ENCODE measurements at places on chromosomes 5 and 9.

- no peak for DNase-seq
These were observed 1.3 kb downstream of the PTRH1 start for GRCh38 chr9:127714020-127714750.

DNA sequence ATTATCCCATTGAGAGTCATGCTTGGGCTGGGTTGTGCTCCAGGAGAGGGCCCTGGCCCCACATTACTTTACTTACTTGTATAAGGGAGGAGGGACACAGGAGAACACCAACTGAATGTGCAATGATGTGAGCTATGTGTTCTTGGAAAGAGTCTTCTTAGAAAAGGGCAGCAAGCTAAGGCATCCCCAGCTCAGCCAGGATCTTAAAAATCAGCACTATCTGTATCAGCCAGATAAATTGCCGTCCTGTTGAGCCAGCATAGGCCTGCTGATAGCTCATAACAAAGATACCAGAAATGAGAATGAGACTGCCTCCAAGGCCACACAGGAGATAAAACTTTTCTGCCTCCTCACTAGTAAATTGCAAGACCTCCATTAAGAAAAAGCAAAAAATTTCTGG is 357.5 kb downstream of the CAAP1 start:
- no peak for DNase-seq

DNA sequence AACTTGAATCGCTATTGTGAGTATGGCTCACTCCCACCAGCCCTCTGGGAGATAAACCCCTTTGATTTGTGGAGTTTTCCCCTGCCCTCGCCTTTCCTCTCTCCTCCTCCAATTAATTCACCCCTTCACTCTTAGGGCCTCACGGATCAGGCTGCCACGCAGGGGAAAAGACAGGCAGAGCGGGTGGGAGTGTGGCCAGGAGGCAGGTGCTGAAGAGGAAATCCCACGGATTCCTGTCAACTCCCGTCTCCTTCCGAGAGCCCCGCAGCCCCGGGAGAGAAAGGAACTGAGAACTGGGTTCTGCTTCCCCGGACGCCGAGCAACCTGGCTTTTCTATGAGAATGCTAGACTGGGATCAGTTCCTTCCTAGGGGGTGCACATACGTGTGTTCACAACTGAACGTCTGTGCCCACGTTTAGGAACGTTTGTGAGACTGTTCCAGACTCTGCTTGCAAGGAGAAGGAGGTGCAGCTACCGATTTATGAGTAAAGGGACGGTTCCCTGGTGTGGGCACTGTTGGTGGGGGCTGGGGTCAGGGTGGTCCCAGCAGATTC is 314.5 kb upstream of the TLE4 start:
- DNase-seq, result no peak

- DNase-seq, result no peak
These were observed 283.6 kb downstream of the TMEM232 start for GRCh38 chr5:110442856-110443255.

DNA sequence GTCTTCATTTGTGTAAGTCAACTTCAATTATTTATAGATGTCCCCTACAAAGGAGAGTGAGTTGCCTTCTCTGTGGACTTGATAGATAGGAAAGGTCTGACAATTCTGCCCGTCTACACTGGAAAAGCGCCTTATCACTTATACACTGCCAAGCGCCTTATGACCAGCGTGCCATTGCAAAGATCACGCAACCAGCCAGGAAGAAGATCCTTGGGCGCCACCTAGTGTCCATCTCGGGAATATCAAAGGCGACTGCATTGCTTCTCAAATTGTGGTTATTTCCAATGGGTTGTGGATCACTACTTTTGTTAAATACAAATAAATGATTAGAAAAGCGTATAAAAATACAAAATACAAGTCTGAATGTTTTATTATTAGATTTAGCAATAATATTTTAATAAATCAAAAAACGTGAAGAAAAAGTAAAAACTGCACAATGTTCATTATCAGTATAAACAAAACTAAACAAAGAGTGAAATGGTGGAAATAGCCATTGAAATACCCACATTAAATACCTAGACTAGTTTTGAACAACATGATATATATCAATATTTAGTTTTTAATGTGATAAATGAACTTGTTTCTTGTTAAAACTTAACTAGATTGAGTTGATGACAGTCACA is 27.8 kb downstream of the SUB1 start:
- DNase-seq, result peak; percentile 86

DNA sequence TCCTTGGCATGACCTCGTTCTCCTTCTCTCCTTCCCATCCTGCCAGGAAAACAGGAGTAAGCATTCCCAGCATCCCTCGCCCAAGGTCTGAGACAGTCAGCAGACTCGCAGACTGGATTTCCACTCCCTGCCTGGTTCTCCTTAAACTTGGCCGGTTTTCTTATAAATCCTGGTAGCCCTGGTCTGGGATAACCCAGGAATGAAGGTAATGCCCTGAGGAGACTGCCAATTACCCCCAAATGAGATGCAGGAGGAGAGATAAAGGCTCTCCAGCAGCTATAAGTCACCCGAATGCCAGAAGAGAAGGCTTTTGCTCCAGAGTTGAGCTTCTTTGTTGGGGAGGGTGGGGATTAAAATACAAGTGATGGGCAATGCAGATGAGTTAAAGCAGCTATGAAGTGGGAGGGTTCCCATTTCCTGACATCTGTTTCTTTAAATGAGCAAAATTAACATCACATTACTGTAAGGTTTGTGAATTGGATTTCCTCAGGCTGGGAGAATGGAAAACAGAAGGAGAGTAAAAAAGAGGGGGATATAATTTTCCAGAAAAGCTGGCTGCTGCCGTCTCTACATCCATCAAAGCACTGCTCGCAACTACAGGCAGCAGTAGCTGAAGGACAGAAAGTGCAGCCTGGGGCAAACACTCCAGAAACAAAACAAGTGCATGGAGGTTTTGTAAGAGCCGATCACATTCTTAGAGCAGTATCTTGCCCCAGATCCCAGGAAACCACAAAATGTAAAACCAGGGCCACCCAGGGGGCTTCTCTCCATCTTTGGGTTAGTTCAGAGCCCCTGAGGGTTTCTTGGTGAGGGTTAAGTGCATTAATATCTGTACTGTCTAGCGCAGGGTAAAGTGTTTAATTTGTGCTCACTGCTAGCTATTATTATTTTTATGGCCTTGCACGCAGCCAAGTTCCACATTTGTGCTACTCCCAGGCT is 177.6 kb upstream of the PANK3 start:
- DNase-seq, result no peak

DNA sequence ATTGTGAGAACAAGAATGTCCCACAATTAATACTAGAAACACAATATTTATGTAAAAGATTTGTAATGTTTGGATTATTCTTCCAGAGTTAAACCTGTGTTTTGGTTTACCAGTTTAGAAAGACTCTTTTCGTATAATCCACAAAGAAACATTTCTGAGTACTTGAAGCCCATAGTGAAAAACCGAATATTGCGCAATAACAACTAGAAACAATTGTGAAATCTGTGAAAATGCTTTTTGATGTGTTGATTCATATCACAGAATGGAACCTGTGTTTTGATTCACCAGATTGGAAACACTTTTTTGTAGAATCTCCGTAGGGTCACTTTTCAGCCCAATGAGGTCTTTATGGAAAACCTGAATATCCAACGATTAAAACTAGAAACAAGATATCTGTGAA is 386.2 kb downstream of the PRDM9 start:
- DNase-seq, result no peak

DNA sequence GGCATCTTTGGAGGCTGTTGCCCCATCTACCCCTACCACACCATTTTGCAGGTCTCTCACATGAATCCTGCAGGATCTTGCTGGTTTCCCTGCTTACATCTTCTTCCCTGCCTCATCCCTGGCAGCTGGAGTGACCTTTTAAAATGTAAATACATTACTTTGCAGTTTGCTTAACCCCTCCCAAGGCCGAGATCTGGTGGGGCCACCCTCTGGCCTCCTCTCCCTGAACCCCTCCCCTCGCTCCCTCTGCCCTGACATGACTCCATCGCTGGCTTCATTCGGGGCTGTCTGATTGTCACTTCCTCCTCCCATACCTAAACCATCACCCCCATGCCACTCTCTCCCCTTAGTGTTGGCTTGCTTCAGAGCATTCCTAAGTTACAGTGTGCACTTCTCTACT is 12.6 kb upstream of the PALM2AKAP2 start:
- DNase-seq, result no peak
